Activated CD4-positive, alpha-beta T cell treated with anti-CD3 and anti-CD28 coated beads, Interleukin-2, amount 10 ng/mL, durations not matched to agents 7 days and 5 days (primary cell): ENCODE measurements at places on chromosomes 6 and 20. TPM values are rescaled to one million over a fixed set of nuclear protein-coding genes. Genes with fewer than 3 reads are reported as not detected.

GRCh38 chr6:13273931-13274706 is 54.2 kb downstream of the TBC1D7 start:
- peak; percentile 34 for DNase-seq
- peak overlapping the region; percentile 1 for H3K4me3 ChIP-seq
- H3K36me3 ChIP-seq: no peaks in the 10 kb centered on the region
- peak overlapping the region; percentile 34 for H3K27ac ChIP-seq

DNA sequence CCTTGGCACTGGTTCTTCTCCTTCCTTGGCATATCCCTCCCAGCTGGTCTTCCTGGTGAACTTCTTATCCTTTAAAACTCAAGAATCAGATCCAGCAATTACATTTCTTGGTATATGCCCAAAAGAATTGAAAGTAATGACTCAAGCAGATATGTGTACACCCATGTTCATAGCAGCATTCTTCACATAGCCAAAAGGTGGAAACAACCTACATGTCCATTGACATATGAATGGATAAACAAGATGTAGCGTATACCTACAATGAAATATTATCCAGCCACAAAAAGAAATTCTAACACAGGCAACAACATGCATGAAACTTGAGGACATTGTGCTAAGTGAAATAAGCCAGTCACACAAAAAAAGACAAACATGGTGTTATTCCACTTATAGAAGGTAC is 103.7 kb upstream of the NT5E start:
- no peak overlapping the region for H3K27ac ChIP-seq
- peaks cover 18% of the 10 kb centered on the region for H3K27me3 ChIP-seq
- no peaks in the 10 kb centered on the region for H3K36me3 ChIP-seq
- no peaks in the 10 kb centered on the region for H3K4me1 ChIP-seq
- no peak for DNase-seq

NRSN2 gene
- 0.87 TPM for total RNA-seq

DNA sequence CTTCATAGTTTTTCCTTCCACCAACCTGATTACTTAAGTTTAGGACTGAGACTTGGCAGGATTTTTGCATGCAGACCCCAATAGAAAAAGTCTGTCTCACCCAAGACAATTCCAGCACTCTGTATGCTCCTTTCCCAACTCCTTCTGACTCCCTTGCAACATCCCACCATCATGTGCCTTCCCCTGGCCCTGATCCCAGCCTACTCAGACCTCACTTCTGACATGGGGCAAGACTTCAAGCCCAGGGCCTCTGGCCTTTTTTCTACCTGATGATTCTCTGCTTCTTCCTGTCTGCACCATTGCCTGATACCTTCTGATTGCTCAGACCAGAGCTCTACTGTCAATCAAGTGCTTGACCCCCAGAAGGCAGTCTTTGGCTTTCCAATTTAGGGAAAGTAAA is 96.6 kb downstream of the HAO1 start:
- H3K27me3 ChIP-seq: no peaks in the 10 kb centered on the region
- no peaks in the 10 kb centered on the region for H3K4me1 ChIP-seq
- H3K27ac ChIP-seq: no peak overlapping the region
- no peak for DNase-seq
- no peak overlapping the region for H3K4me3 ChIP-seq

DNA sequence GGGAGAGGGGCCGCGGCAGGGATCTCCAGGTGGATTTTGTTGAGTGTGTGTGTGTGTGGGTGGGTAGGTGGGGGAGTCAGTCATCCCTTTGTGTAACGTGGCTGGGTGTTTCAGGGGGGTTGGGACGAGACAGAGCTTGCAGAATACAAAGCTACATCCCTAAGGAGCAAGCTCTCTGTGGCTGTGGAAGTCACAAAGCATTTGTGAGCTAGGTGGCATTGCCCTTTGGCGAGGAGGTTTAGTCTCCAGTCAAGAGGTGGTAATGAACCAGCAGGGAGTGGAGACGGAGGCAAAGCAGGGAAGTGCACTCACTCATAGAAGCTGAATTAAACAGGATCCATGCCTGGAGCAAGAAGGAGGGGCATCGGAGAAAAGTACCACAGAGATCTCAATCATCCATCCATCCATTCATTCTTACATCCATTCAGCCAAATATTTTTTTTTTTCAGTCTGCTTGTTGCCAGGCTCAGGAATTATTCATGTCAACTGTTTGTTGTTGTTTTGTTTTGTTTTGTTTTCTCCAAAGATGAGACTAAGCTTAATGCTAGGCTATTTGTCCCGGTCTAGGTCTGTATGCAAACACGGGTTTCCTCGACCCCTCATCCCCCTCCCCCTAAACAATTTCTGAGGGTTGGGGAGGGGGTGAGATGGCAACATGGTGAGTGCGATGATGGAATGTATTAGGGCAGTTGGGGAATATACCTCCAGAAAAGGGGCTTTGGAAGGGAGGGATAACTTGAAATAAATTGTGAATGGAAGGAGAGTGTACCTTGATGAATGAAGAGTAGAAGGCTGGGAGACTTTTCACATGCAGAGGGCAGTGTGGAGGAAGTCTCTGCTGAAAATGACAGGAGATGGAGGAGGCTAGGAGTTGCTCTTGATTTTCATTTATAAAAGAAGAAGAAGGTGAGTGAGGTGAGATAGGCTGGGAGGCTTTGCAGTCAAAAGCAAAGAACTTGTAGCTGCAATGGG is 1.0 kb downstream of the HCRTR2 start:
- DNase-seq: no peak
- peaks cover 2% of the 10 kb centered on the region for H3K27me3 ChIP-seq
- no peak overlapping the region for H3K4me3 ChIP-seq
- no peaks in the 10 kb centered on the region for H3K4me1 ChIP-seq

GRCh38 chr6:22468256-22468965 is 101.0 kb upstream of the HDGFL1 start:
- no peaks in the 10 kb centered on the region for H3K27me3 ChIP-seq
- no peaks in the 10 kb centered on the region for H3K36me3 ChIP-seq
- DNase-seq: no peak
- H3K4me3 ChIP-seq: no peak overlapping the region
- H3K27ac ChIP-seq: no peak overlapping the region

PTCHD4 gene
- total RNA-seq: not detected

GRCh38 chr6:19731282-19731681 is 105.9 kb upstream of the ID4 start:
- H3K4me3 ChIP-seq: no peak overlapping the region
- no peak for DNase-seq
- H3K27ac ChIP-seq: no peak overlapping the region
- no peaks in the 10 kb centered on the region for H3K27me3 ChIP-seq

- H3K4me1 ChIP-seq: no peaks in the 10 kb centered on the region
- H3K27ac ChIP-seq: no peak overlapping the region
- H3K36me3 ChIP-seq: no peaks in the 10 kb centered on the region
Measured at GRCh38 chr20:39904476-39905112, 784.4 kb downstream of the MAFB start.

HECA gene
- 59.2 TPM for total RNA-seq

DNA sequence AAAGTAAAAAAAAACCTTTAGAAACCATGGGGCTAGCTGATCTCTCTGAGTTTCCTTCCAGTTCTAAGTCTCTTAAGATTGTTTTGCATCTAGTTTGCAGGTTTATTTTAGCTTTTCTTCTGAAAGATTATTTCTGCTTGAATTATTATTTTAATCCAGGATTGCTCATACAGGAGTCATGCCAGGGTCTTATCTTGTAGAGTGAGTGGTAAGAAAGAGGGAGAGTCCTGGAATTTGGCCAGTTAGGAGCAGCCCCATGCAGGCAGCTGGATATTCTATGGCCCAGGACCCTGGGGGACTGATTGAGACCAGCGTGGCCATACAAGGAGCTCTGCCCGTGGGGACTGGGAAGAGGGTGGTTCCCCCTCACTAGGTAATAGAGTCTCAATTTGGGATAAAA is 178.9 kb upstream of the HEY2 start:
- no peak overlapping the region for H3K27ac ChIP-seq
- H3K4me1 ChIP-seq: no peaks in the 10 kb centered on the region
- H3K4me3 ChIP-seq: no peak overlapping the region
- H3K27me3 ChIP-seq: peaks cover 10% of the 10 kb centered on the region
- no peaks in the 10 kb centered on the region for H3K36me3 ChIP-seq
- DNase-seq: no peak

GRCh38 chr6:139600343-139600742 is 225.9 kb upstream of the CITED2 start:
- no peaks in the 10 kb centered on the region for H3K36me3 ChIP-seq
- H3K4me3 ChIP-seq: no peak overlapping the region
- no peak overlapping the region for H3K27ac ChIP-seq
- H3K4me1 ChIP-seq: peaks cover 2% of the 10 kb centered on the region
- no peak for DNase-seq

EYA2 gene
- total RNA-seq: not detected

DNA sequence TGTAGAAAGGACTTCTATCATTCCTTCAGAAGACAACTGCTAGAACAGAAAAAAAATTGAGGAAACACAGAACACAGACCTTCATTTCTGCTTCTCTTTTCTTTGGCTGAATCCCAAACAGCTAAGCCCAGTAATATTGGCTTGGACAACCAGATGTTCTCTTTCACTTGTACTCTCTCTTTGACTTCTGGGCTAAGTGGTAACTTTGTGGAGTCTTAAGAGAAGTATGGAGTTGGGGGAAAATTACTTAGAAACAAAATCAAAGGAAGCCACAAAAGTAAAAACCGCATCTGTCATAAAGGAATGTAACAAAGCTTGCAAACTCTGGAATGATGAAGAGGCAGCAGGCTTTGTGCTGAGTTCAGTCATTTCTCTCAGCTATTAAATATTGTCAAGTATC is 587.5 kb downstream of the CBLN4 start:
- no peak overlapping the region for H3K4me3 ChIP-seq
- no peaks in the 10 kb centered on the region for H3K27me3 ChIP-seq
- H3K4me1 ChIP-seq: no peaks in the 10 kb centered on the region
- no peaks in the 10 kb centered on the region for H3K36me3 ChIP-seq
- no peak overlapping the region for H3K27ac ChIP-seq

GRCh38 chr20:49794336-49795134 is 18.1 kb upstream of the SLC9A8 start:
- no peaks in the 10 kb centered on the region for H3K36me3 ChIP-seq
- H3K4me3 ChIP-seq: no peak overlapping the region
- H3K27me3 ChIP-seq: peaks cover 24% of the 10 kb centered on the region
- H3K27ac ChIP-seq: no peak overlapping the region

MATN4 gene
- total RNA-seq: 0.17 TPM

PAX1 gene
- total RNA-seq: not detected

GRCh38 chr6:10725044-10725443 is 2.2 kb downstream of the TMEM14C start:
- no peak for DNase-seq
- no peak overlapping the region for H3K27ac ChIP-seq

DNA sequence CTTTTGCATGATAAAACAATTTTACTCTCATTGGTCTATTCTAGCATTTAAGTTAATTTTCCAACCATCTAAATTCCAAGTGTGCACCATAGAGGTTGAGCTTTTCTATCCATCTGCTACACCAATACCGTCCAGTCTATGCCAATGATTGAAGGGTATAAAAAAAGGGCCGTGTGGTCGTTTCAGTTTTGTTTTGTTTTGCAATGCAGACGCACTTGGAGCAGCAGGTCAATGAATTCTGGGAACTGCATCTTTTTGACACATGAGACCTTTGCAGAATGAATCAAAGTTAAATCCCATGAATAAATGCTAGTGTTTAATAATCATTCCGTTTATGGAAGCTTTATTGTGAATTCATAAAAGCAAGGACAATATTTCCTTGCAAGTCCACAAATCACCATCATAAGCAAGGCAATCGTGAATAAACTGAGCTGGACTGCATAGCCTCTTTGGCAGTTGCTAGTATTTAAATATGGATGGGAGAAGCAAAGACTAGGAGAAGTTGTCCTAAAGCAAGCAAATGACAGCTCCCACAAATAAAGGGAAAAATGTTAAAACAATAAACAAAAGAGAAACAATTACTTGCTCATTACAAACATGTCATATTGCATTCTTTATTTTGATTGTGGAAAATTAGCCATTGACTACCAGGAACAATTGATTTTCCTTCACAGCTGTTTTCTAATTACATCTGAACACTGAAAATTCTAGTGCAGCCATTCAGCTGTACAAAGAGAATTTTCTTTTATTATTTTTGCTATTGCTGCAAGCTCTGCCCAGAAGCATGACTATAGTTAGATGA is 649.7 kb upstream of the GJE1 start:
- peak; percentile 16 for DNase-seq
- H3K36me3 ChIP-seq: peaks cover 21% of the 10 kb centered on the region
- H3K27ac ChIP-seq: peak overlapping the region; percentile 98
- no peaks in the 10 kb centered on the region for H3K27me3 ChIP-seq
- peaks cover 44% of the 10 kb centered on the region for H3K4me1 ChIP-seq
- peak overlapping the region; percentile 73 for H3K4me3 ChIP-seq

DNA sequence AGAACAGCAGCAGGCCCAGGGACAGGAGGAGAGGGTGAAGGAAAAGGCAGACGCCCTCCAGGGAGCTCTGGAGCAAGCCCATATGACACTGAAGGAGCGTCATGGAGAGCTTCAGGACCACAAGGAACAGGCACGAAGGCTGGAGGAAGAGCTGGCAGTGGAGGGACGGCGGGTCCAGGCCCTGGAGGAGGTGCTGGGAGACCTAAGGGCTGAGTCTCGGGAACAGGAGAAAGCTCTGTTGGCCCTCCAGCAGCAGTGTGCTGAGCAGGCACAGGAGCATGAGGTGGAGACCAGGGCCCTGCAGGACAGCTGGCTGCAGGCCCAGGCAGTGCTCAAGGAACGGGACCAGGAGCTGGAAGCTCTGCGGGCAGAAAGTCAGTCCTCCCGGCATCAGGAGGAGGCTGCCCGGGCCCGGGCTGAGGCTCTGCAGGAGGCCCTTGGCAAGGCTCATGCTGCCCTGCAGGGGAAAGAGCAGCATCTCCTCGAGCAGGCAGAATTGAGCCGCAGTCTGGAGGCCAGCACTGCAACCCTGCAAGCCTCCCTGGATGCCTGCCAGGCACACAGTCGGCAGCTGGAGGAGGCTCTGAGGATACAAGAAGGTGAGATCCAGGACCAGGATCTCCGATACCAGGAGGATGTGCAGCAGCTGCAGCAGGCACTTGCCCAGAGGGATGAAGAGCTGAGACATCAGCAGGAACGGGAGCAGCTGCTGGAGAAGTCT is 25.5 kb downstream of the C20orf173 start:
- DNase-seq: no peak
- no peak overlapping the region for H3K4me3 ChIP-seq
- H3K36me3 ChIP-seq: peaks cover 70% of the 10 kb centered on the region
- H3K27ac ChIP-seq: no peak overlapping the region
- H3K27me3 ChIP-seq: no peaks in the 10 kb centered on the region
- peaks cover 27% of the 10 kb centered on the region for H3K4me1 ChIP-seq

DNA sequence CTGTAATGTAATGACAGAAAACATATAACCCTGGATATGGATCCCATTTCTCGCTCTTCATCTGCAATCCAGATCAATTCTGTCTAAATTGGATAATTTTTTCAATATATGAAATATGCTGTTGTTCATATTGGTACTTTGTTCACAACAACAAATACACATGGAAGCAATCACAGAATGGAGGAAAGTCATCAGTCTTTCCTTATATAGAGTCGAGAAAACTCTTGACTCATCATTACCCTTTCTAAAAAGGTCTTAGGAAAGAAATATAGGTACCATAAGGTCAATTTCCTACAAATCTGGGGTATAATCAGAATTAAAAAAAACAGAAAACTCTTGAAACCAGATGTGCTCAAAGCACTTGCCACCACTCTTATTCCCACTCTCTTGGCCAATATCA is 677.6 kb upstream of the ID4 start:
- H3K27me3 ChIP-seq: no peaks in the 10 kb centered on the region
- H3K4me3 ChIP-seq: no peak overlapping the region
- no peak overlapping the region for H3K27ac ChIP-seq
- no peaks in the 10 kb centered on the region for H3K36me3 ChIP-seq
- no peaks in the 10 kb centered on the region for H3K4me1 ChIP-seq
- DNase-seq: no peak

GRCh38 chr20:3559231-3559630 is 88.4 kb downstream of the ATRN start:
- no peaks in the 10 kb centered on the region for H3K27me3 ChIP-seq
- no peak for DNase-seq
- H3K4me1 ChIP-seq: no peaks in the 10 kb centered on the region
- H3K4me3 ChIP-seq: no peak overlapping the region
- H3K36me3 ChIP-seq: no peaks in the 10 kb centered on the region
